Neural crest cell (in vitro differentiated cells): ENCODE measurements at places on chromosomes 3 and 15. TPM values are rescaled to one million over a fixed set of nuclear protein-coding genes. Genes with fewer than 3 reads are reported as not detected.
A peak's percentile ranks its signal among the peaks of the same experiment; 100 is the strongest.

The INKA1 gene
- 15.5 and 17.3 TPM in 2 replicates for total RNA-seq

The IMPG2 gene
- 0.40 and 0.52 TPM in 2 replicates for total RNA-seq

- DNase-seq, result no peak
Observed at GRCh38 chr3:16394639-16395038, 118.9 kb downstream of the RFTN1 start.

DNA sequence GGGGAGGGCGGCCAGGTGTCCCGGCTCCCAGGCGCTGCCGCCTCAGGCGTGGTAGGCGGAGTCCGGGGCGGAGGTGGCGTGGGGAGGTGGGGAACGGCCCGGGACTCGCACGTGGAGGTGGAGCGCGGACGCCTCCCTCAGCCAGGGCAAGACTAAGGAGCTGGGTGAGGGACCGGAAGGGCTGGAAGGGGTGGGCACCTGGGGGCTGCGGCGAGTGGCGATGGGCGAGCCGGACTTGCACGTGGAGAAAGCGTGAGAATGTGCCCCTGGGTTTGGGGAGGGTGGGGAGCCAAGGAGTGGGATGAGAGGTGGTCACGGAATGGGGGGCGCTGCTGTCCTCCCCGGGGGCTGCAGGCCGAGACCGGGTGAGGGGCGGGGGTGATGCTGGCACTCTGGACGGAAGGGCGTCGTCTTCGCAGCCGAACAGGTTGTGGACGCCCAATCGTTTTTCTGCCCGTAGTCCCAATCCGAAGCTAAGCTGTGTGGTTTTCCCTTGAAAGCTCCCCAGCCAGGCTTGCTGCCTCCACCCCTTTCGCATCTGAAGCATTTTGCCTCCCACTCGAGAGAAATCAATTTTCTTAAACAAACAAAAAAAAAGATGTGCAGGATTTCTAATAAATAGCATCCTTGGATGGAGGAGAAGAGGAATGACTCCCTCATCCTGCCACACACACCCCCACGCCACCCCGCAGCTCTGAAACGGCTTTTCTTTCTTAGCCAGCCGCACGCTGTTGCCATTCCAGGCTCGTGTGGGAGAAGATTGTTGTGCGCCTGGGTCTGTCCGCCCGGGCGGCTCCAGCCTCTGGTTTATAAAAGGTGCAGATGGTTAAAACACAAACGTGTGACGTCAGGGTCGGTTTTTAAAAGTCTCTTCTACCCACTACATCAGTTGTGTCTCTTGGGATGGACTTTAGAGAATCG is 62.5 kb upstream of the ANKRD28 start:
- DNase-seq, result peak; percentile 44

DNA sequence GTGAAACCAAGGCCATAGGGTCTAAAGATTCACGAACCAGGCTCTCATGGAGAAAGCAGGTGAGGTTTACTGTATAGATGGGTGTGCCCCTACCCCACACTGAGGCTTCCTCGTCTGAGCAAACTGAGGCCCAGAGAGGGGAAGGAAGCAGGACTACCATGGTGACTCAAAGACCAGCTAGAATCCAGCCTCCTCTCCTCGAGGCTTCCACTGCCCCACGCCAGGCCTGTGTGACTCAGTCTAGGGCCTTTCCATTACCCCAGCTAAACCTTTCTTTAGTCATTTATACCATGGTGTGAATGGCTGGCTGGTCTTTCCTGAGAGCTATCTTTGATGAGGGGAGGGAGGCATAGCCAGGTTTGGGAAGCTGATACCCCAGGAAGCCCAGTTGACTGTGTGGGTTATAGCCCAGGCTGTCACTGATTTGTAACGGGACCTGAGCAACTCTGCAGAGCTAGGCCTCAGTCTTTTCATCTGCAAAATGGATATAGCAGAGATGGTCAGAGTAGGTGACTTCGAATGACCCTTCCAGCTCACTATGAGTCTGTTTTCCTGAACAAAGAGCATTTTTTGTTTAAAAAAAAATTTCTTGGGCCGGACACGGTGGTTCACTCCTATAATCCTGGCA is 3.0 kb upstream of the RHO start:
- DNase-seq, result no peak

DNA sequence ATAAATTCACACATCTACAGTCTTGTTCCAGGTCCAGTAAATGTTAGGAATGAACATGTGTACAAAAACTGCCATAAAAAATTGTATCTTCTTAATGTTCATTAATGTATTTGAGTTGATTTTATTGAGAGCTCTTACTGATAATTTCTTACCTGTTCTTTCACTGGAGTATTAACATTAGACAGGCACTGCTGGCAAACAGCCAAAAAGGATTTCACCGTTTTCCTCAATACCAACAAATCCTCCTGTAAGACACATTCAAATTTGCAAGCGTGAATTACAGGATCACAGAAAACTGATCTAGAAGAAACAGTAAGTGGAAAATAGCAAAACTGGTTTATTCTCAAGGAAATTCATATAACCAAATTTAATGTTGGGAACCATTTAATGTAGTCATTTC is 127.4 kb downstream of the PCCB start:
- DNase-seq, result no peak
